Karpas-422 (cell line): ENCODE measurements at places on chromosomes 13 and 19. TPM values are rescaled to one million over a fixed set of nuclear protein-coding genes. Genes with fewer than 3 reads are reported as not detected.

- H3K27ac ChIP-seq = peak overlapping the region; percentile 63
- no peak overlapping the region for H3K4me3 ChIP-seq
- peak; percentile 88 for DNase-seq
- no peaks in the 10 kb centered on the region for H3K36me3 ChIP-seq
- peaks cover 32% of the 10 kb centered on the region for H3K4me1 ChIP-seq
Measured at GRCh38 chr13:62119739-62120700, 704.4 kb upstream of the PCDH20 start.

DNA sequence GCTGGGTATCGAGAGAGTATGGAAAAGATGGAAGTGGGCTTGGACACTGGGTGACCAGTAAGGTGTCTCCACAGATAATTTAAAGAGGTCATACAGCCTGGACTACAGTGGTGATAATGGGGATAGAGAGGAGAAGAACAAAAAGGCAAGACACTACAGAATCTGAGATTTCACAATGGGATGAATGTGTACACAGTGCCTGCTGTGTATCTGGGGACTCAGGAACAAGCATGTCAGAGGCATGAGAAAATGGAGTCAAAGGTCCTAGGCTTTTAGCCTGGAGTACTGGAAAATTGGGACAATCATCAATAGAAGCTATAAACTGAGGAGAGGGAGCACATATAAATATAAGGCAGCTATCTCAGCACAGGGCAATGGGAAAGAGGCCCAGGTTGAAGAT is 69.4 kb downstream of the TSC22D1 start:
- H3K36me3 ChIP-seq = no peaks in the 10 kb centered on the region
- no peak for DNase-seq
- H3K4me3 ChIP-seq = no peak overlapping the region
- no peak overlapping the region for H3K27ac ChIP-seq
- no peaks in the 10 kb centered on the region for H3K4me1 ChIP-seq
- H3K27me3 ChIP-seq = no peaks in the 10 kb centered on the region

DNA sequence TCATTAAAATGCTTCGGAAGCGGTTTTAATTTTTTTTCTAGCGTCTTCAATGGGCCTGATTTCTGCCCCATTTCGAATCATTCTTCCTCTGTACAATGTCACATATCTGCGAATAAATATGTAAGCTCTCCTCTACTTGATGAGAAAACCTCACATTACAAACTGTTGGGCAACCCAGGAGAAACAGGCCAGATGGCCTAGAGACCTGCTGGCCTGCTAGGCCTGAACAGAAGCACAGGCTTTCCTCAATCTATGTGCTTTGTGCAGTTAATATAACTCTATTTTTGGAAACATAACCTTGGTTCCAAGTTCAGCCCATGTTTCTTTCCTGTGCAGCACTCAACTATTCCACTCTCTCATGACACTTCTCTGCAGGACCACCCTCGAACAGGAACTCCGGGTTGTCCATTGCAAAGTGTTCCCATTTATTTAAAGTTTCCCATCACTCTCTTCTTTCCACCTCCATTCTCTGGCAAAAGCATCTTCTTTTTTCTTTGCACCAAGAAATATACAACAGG is 42.0 kb downstream of the DCLK1 start:
- H3K4me3 ChIP-seq = no peak overlapping the region
- H3K27me3 ChIP-seq = no peaks in the 10 kb centered on the region
- H3K36me3 ChIP-seq = no peaks in the 10 kb centered on the region

DNA sequence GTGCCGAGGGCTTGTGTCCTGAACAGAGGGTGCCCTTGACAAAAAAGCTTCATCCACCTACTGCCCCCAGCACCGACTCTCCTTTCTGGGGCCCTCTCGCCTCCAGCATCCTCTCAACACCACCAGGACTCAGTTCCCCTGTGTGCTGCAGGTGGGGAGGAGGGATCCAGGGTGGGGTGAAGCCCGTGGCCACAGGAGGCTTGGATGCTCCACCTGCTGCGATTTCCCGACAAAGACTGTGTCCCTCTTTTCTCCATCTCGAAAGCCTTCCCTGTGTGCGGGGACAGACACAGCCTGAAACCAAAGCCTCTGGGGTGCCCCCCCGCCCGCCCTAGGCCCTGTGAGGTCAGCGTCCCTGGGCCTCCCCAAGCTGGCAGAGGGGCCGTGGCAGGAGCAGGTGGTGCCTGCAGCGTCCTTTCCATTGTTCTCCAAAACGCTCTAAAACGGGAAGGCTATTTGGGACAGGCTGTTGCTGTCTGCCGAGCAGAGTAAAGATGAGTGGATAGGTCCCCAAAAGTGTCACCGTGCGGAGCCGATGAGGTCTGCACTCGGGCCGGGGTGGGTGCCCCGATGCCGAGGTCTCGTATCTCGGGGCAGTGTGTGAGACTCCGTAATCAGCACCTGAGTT is 185.7 kb downstream of the PTPRS start:
- H3K4me3 ChIP-seq = no peak overlapping the region
- no peak for DNase-seq
- peaks cover 23% of the 10 kb centered on the region for H3K4me1 ChIP-seq
- no peak overlapping the region for H3K27ac ChIP-seq

- no peak for DNase-seq
- no peak overlapping the region for H3K4me3 ChIP-seq
- H3K27me3 ChIP-seq = no peaks in the 10 kb centered on the region
- no peaks in the 10 kb centered on the region for H3K36me3 ChIP-seq
- H3K27ac ChIP-seq = no peak overlapping the region
Measured at GRCh38 chr13:86907156-86907555, 764.0 kb upstream of the SLITRK5 start.

GRCh38 chr13:28056970-28057712 is 43.2 kb downstream of the FLT3 start:
- no peak overlapping the region for H3K4me3 ChIP-seq
- H3K36me3 ChIP-seq = no peaks in the 10 kb centered on the region
- DNase-seq = no peak
- no peaks in the 10 kb centered on the region for H3K27me3 ChIP-seq
- peaks cover 5% of the 10 kb centered on the region for H3K4me1 ChIP-seq

DNA sequence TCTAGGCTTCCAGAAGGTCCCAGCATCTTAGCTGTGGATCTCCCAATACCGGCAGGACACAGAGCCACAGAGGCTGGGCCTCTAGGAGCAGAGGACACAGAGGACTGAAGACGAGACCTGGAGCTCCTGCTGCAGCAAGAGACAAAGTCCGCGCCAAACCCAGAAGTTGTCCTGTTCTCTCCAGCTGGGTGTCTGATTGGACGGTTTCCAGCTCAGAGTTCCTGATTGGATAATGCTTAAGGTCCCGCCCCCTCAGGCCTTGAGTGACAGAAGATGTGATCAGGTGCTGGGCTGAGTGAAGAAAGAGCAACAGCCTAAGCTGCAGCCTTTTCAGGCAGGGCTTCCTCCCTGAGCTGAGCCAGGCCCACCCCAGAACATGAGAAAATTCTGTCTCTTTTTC is 59.9 kb upstream of the ZNF85 start:
- H3K4me1 ChIP-seq = no peaks in the 10 kb centered on the region
- no peaks in the 10 kb centered on the region for H3K27me3 ChIP-seq
- no peak for DNase-seq
- no peaks in the 10 kb centered on the region for H3K36me3 ChIP-seq
- H3K4me3 ChIP-seq = no peak overlapping the region

GRCh38 chr19:55457683-55458457 is 3.6 kb downstream of the ISOC2 start:
- DNase-seq = no peak
- peaks cover 18% of the 10 kb centered on the region for H3K4me1 ChIP-seq
- peaks cover 5% of the 10 kb centered on the region for H3K36me3 ChIP-seq

- H3K4me1 ChIP-seq = peaks cover 7% of the 10 kb centered on the region
- DNase-seq = peak; percentile 29
- H3K27me3 ChIP-seq = no peaks in the 10 kb centered on the region
- no peak overlapping the region for H3K4me3 ChIP-seq
Measured at GRCh38 chr19:17490411-17490810, 20.1 kb downstream of the SLC27A1 start.

- no peaks in the 10 kb centered on the region for H3K27me3 ChIP-seq
- no peaks in the 10 kb centered on the region for H3K36me3 ChIP-seq
- H3K4me1 ChIP-seq = no peaks in the 10 kb centered on the region
- H3K4me3 ChIP-seq = no peak overlapping the region
- DNase-seq = no peak
Measured at GRCh38 chr13:107866941-107867623, 348.3 kb downstream of the LIG4 start.

DNA sequence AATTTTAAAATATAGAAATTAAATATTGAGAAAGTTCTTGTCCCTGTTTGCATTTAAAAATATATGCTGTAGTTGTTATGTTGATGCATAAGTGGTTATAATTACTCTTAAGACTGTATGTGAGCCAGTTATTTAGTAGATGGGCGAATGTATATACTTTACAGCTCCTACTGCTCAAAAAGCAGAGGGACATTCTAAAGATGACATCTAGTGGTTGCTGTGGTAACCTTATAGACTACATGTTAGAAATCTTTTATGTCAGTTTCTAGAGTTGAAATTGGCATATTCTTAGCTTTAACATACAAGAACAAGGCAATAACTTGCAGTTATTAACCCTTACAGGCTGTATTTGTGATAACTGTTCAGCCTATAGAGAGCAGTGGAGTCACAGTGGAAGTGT is 160.5 kb downstream of the OLFM4 start:
- no peak overlapping the region for H3K27ac ChIP-seq
- H3K36me3 ChIP-seq = no peaks in the 10 kb centered on the region
- peak; percentile 53 for DNase-seq
- H3K4me3 ChIP-seq = no peak overlapping the region

GRCh38 chr13:49840266-49840665 is 47.8 kb upstream of the KPNA3 start:
- H3K27me3 ChIP-seq = no peaks in the 10 kb centered on the region
- H3K27ac ChIP-seq = no peak overlapping the region
- no peaks in the 10 kb centered on the region for H3K36me3 ChIP-seq

GRCh38 chr13:109100705-109101304 is 471.4 kb downstream of the MYO16 start:
- H3K36me3 ChIP-seq = no peaks in the 10 kb centered on the region
- no peak overlapping the region for H3K4me3 ChIP-seq
- no peak overlapping the region for H3K27ac ChIP-seq
- no peaks in the 10 kb centered on the region for H3K4me1 ChIP-seq

- H3K4me1 ChIP-seq = no peaks in the 10 kb centered on the region
- H3K27ac ChIP-seq = no peak overlapping the region
- no peaks in the 10 kb centered on the region for H3K36me3 ChIP-seq
- H3K4me3 ChIP-seq = no peak overlapping the region
Measured at GRCh38 chr19:39152066-39152465, 26.5 kb downstream of the PAK4 start.

DNA sequence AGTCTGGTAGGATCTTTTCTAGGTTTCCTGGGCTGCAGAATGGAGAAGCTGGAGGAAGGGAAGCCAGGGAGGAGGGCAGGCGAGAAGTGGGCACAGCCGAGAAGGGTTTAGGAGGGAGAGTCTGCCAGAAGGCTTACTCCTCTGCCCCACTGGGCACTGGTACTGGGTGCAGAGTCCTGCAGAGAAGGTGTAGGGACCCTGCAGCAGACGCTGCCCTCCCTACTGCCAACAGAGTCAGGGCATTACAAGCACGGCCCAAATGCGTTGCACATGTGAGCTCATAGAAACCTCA is 726 bp upstream of the PEPD start:
- H3K4me3 ChIP-seq = peak overlapping the region; percentile 88
- H3K4me1 ChIP-seq = peaks cover 14% of the 10 kb centered on the region
- no peak for DNase-seq
- no peaks in the 10 kb centered on the region for H3K36me3 ChIP-seq

- peaks cover 23% of the 10 kb centered on the region for H3K4me1 ChIP-seq
- peaks cover 10% of the 10 kb centered on the region; the same call in 1 of the 2 replicates for H3K36me3 ChIP-seq
- no peak overlapping the region for H3K27ac ChIP-seq
- H3K4me3 ChIP-seq = no peak overlapping the region
- no peak for DNase-seq
Measured at GRCh38 chr13:97460004-97460775, 26.2 kb downstream of the RAP2A start.

- H3K4me3 ChIP-seq = no peak overlapping the region
- no peaks in the 10 kb centered on the region for H3K4me1 ChIP-seq
- H3K36me3 ChIP-seq = 0 out of 2 replicates have a peak, but pooled peaks cover 3% of the 10 kb centered on the region
- DNase-seq = no peak
Measured at GRCh38 chr13:86098511-86098910, 299.3 kb upstream of the SLITRK6 start.

DNA sequence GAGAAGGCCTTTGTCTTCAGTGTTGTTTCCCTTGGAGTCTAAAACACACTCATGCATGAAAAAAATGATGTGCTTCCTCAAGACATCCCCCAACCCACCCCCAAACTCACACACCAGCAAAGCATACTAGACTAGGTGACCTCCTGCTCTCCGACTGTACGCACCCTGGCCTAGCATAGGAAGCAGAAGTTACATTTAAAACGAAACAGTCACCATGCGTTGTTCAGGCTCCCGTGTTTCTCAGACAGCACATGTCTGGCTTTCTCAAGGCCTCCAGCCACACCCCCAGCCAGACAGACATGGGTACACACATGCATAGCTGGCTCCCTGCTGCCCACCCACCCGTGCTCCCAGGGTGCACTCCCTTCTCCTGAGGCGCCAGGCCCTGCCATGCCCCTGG is 28.7 kb upstream of the C1QTNF9 start:
- H3K4me3 ChIP-seq = no peak overlapping the region
- H3K4me1 ChIP-seq = no peaks in the 10 kb centered on the region
- DNase-seq = no peak
- no peaks in the 10 kb centered on the region for H3K27me3 ChIP-seq

DNA sequence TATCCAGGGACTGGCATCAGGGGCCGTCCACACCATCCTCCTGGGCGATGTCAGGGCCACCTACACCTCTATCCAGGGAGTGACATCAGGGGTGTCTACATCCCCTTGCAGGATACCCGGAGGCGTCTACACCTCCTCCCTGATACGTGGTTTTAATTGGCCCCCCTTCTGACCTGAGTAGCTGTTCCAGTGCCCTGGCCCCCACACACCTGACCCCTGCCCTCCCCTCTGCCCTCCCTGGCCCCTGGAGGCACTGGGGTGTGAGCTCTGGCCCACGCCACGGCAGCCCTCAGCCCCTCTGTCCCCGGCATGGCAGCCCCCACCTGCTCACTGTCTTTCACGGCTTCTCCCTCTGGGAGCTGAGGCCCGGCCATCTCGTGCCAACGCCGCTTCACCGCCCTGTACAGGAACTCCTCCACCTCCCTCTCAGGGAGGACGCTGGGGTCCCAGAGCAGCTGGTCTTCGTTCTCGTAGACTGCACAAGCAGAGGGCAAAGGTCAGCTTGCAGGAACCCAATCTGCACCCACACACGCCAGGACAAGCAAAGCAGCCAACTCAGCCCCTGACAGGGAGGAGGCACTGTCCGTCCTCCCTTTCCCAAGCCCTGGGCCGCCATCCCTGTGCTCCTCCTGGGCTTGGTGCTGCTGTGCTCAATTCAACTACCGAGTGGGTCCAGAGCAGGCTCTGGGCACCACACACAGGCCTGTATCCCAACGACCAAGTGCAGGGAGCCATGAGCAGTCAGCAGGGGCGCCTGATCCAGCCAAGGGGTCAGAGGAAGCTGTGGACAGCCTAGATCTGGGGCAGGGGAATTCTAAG is 22.2 kb upstream of the PLPP2 start:
- H3K27me3 ChIP-seq = no peaks in the 10 kb centered on the region
- 0 out of 2 replicates have a peak, but pooled peaks cover 7% of the 10 kb centered on the region for H3K36me3 ChIP-seq
- DNase-seq = no peak
- no peak overlapping the region for H3K4me3 ChIP-seq

IGSF23 gene
- total RNA-seq = not detected in 2 replicates

S1PR5 gene
- not detected in 2 replicates for total RNA-seq

CACNG6 gene
- not detected in 2 replicates for total RNA-seq

LILRA1 gene
- not detected in 2 replicates for total RNA-seq

ZNF208 gene
- not detected in 2 replicates for total RNA-seq

FCHO1 gene
- total RNA-seq = 16.6 and 40.4 TPM in 2 replicates

OR4F17 gene
- not detected in 2 replicates for total RNA-seq

CGB8 gene
- not detected in 2 replicates for total RNA-seq
